A549 (cell line): ENCODE measurements at places on chromosomes 2 and 18.
A peak's percentile ranks its signal among the peaks of the same experiment; 100 is the strongest.

DNA sequence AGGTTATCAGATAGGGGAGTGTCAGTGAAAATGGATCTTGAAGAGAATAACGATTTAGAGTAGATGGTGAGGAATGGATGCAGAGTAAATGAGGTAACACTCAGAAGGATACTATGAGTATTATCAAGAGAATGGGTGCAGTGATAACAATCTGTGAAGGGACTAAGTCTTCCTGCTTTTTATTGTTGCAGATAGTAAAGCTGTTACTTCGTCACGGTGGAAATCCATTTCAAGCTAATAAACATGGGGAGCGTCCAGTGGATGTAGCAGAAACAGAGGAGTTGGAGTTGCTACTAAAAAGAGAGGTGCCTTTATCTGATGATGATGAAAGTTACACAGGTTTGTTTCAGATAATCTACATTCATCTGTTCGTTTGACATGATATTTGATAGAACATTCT lies 85.1 kb downstream of the ANKRD12 start:
- DNase-seq, result no peak

DNA sequence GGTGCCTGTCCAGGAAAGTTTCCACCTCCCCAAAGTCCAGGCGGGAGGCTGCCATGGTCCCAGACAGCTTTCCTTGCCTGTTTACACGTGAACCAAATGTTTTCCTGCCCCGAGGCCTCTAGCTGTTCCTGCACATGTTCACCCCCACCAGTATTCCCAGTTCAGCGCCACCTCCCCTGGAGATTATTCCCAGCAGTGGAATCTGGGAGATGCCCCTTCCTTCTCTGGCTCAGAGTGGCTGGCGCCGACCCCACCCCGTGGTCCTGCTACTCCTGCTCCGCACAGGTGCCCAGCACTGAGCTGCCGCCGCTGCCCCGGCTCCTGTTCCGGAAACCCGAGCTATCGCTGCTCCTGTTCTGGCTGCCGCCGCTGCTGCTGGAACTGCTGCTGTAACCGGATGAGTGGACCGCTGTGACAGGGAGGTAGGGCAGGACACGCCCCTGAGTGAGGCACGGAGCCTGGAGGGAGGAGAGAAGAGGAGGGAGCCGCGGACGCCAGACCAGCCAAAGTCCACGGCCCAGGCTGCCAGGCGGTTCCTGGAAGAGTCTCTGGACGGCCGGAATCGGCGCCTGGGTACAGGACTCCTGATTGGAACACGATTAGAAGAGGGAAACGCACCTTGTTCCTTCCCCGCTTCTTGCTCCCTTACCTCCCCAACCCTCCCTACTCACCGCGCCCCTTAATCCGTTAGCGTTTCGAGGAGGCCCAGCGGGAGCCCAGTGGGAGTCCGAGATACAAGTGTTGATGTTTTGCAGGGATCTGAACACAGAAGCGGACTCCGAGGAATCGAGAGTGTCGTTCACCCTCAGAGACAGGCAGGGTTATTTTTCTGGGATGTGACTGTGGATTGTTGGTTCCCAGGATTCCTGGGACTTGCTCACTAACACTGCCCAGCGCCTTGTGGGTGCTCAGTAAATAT lies at the start of gene PDE11A:
Gene PDE11A (minus strand): TSS at position 395 of the 919 bp plus-strand sequence. CDS start 340 bp downstream, at position 55.
- peak; percentile 45 for DNase-seq

DNA sequence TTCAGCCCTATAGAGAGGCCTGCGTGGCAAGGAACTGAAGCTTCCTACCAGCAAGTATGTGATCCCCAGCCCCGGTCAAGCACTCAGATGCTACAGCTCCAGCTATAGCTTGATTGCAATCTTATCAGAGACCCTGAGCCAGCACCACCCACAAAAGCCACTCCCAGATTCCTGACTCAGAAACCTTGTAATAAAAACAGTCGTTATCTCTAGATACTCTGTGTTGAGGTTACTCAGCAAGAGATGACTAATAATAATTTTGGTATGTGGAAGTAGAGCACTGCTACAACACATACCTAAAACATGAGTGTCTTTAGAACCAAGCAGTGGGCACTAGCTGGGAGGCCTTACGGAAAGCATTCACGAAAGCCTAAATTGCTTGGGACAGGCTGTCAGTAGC lies 216.9 kb downstream of the UXS1 start:
- peak; percentile 22 for DNase-seq

DNA sequence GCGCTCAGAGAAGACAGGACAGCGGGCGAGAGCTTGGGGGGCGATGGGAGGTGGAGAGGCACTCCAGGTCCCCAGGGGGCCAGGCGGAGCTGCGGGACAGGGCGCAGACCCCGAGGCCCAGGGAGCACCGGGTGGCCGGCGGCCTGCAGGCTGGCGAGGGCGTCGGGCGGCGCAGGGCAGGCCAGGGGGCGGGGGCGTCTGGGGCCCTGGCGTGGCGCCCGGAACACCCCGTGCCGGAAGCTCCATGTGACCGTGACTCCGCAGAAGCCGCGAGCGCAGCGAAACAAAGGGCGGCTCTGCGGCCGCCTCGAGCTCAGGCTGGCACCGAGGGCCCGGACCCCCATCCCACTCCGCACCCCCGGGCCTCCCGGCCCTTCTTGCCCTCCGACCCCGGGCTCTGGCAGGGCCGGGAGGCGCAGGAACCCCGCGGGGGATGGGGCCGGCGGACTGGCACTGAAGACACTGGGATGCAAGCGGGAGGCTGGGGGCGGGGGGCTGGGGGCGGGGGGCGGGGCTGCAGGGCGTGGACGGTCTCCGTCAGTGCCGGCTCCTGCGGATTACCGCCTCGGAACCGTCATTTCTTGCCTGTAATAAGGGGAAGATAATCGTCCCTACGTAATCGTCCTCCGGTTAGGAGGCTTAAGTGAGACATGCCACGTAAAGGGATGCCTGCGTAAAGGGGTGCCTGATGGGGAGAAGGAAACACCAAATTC lies 19.1 kb downstream of the SH2D6 start:
- peak; percentile 89 for DNase-seq

DNA sequence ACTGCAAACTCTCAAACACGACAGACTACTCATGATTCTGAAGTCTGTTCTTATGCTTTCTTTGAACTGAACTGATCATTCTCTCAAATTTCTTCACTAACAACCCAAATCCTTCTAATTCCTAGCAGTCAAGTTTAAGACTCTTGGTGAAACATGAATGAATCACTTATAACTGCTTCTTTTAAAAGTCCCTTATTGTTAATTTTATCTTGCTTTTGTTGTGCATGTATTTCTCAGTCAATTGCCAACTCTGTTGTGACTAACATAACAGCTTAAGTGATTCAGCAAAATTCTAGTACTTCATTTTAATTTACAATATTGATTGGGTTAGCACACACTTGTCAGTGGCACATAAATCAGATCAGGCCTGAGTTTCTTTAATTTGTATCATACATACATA lies 357.0 kb upstream of the FSIP2 start:
- DNase-seq, result no peak

- no peak for DNase-seq
These were observed 66.5 kb downstream of the RBBP8 start for GRCh38 chr18:22999647-23000046.

DNA sequence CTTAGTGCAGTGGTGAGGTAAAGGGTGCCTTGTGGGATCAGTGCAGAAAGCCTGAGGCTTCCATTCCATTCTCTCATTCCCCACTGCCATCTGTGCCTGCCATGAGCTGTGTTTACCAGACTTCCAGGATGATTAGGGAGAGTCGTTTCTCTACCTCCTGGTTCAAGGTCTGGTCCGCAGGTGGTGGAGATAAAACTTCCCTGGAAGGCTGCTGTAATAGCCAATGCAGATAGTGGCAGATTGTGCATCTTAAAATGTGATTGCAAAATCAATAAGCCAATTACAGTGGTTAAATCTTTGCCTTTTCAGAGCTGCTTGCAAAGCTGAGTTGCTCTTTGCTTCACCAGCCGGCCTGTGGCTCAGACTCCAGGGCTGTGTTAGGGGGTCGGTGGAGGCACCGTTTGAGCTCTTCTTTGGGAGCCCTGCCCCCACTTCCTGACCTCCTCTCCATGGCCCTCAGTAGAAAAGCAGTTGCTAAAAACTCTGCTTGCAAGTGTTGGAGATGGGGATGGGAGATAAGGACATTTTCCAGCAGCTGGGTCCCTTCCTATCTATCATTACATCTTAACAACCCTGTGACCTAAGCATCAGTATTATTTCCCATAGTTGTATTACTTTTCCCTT lies 95.2 kb upstream of the HS6ST1 start:
- no peak for DNase-seq

DNA sequence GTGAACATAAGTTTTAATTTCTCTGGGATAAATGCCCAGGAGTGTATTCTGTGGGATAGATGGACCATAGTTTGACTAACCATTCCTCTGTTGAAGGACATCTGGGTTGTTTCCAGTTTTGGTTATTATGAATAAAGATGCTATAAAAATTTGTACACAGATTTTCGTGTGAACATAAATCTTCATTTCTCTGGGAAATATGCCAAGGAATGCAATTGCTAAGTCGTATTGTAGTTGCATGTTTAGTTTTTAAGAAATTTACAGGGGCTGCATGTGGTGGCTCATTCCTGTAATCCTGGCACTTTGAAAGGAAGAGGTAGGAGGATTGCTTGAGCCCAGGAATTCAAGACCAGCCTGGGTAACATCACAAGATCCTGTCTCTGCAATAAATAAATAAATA lies 6.9 kb upstream of the SLC11A1 start:
- DNase-seq, result no peak

DNA sequence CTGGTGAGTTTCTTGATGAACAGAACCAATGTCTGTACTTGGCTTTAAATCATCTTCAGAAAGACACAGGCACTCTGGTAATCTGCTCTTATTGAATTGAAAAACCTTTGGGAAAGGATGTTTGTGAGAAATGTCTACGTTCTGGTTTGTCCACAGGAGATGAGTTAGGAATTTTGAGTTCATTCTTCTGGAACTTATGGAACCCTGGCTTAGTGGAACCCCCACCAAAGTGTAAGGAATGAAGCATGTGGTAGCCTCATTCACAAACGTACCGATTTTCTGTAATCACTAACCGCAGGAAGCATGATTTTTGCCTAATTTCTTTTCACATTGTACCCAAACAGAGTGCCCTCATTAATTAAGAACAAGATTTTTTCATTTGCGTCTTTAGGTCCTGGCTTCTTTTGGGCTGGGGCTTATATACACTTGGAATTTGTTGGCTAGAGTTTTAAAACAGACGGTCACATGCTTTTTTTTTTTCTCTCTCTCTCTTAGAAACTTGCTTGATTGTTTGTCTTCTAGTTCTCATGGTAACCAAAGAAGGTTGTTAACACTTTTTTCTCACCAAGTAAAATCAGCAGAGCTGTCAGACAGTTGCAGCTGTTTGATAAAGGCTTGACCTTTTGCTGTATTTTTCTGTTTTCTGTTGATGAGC lies 314.1 kb upstream of the THUMPD2 start:
- no peak for DNase-seq

- no peak for DNase-seq
These were observed 123.7 kb upstream of the KLF7 start for GRCh38 chr2:207289295-207290018.

- DNase-seq, result no peak
These were observed 41.0 kb downstream of the PTGR3 start for GRCh38 chr18:75167759-75168618.

- no peak for DNase-seq
These were observed 14.2 kb downstream of the FAM110C start for GRCh38 chr2:32068-32467.

GRCh38 chr18:5297597-5297996 lies 2.1 kb upstream of the ZBTB14 start:
- DNase-seq, result no peak

DNA sequence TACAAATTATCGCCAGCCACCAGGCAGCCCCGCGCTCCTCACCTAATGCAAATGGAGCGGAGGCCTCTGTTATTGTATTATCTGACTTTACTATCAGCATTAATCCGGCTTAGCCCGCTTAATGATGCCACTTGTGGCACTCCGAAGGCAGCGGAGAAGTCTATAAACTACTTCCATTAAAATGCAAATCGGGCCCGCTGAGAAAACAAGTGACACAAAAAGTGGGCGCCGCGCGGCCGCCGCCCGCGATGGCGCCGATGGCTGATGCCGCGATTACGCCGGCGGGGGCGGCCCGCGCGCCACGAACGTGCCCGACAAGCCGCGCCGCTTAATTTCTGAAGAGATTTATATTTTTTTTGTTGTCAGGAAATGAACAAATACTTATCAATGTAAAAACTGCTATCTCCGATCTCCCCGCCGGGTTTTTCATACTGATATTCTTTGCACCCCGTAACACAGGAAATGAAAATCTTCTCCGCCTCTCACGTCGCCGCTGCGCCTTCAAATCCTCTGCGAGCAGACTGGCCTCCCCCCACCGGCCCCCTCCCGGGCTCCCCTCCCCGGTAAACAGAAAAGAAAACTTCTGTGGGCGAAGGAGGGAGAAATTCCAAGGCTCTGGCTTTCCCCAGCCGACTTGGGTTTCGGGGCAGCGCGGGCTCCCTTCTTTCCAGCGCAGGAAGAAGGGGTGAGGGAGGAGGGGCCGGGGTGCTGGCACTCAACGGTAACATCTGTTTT lies 221.8 kb downstream of the INSIG2 start:
- DNase-seq, result no peak

DNA sequence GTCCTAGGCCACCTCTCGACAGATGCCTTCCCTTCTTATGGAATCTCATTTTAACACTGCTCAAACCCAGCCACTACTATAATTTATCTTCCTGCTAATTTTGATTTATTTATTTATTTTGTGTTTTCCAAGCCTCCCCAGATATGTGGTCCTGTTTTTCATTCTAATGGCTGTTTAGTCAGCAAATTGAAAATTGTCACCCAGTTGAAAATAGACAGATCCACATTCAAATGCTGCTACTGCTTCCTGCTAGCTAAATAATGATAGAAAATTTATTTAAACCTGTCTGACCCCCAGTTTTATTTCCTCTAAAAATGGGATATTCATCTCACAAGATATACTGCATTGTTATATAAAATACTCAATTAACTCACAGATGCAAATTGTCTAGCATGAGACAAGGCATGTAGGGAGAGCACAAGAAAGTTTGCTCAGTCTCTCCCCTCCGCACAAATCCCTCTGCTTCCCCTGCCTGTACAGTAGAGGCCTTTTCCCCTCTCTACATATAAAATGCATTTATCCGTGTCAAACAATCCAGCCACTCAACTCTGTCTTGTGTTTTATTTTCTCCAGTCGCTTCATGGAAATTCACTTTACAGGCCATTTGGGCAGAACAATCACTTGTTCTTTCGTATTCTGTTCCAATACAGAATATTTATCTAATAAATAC lies 389.9 kb downstream of the SOX11 start:
- no peak for DNase-seq

DNA sequence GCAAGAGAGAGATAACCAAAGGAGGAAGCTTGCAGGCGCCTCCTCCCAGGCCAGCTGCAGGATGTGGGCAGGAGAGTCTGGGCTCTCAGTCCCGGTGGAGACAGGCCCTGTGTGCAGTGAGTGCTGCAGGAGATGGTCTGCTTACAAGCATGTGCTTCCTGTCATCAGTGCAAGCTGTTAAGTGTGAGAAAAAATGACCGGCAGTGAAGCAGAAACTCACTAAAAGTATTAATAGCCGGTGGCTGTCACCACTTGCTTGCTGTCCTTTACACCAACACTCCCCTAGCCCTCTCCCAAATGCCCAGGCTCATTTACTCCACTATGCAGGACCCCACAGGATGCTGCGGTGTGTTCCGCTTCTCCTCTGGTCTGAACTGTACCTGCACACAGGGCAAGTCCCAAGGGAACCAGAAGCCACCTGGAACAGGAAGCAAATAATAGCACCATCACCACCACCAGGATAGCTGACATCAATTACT lies 435.6 kb upstream of the HS6ST1 start:
- no peak for DNase-seq
